T-helper 17 cell (primary cell): ENCODE measurements at places on chromosomes 2 and 18.

DNA sequence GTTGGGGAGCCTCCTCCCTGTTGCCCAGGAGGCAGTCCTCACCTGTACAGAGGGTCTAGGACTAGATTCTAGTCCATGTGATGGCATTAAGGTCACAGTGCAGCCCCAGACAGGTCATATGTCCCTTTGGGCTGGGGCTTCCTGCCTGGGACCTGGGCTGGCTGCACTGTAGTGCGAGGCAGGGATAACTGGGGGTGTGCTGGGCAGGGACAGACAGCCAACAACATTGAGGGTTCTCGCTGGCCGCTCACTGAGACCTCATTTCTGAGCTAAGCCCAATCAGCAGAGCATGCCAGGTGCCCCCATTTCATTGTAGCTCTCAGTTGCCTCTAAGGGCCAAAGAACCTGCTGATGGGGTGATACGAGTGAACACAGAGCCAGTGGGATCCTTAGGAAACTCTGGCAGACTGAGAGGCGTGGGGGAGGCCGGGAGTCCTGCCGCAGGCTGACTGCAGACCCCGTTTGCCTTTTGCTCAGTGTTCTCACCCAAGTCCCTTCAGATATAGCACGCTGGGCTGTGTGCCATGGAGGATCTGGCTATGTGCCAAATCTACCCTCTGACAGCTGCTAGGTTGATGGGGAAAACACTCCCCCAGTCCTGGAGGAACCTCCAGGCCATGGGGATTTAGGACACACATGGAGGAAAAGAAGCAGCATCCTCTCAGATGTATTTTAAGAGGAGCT lies 51.9 kb downstream of the DYSF start:
- DNase-seq: no peak

DNA sequence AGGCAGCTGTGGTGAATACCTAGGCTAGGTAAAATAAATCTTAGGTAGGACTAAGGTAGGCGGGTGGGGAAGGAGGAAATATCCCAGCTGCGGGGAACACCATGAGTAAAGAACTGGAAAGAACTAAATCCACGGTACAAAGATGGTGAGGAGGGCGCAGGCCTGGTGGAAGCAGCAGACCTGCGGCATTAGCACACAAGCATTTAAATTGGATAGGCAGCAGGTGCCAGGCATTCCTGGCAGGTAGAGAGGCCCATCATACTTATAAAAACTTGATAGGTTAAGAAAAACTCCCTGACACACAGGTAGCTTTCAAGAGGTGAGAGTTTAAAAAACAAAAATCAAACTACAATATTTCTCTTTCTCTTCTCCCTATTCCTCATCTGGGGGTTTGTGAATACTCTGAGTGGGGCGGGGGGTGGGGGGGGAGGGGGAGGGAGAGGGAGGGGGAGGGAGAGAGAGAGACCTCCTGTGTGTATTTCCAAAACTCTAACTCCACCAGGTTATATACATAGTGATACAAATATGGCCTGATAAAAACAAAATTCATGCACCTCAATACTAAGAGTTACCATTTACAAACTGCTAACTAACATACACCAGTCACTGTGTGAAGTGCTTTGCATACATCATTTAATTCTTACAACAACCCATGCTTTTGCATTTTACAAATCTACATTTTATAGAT lies 13.5 kb downstream of the AAK1 start:
- DNase-seq: no peak

- DNase-seq: no peak
Observed at GRCh38 chr18:2510416-2510815, 60.9 kb downstream of the METTL4 start.

DNA sequence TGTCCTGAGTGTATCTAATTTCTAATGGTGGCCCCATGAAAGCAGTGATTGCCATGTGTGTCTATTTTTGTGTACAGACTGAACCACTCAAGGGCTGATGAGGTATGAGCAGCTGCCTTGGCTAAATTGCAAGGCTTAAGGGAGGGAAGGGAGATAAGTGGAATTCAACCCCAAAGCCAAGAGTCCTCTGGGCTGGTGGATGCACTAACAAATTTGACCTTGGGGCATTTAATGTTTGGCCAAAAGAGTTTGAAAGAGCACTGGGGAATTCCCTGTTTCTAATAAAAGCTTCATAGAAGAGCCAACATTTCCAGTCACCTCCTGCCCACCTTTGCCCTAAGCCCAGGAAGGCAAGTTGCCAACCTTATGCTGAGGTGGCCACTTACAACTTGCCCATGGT lies 172.1 kb downstream of the SETBP1 start:
- no peak for DNase-seq

DNA sequence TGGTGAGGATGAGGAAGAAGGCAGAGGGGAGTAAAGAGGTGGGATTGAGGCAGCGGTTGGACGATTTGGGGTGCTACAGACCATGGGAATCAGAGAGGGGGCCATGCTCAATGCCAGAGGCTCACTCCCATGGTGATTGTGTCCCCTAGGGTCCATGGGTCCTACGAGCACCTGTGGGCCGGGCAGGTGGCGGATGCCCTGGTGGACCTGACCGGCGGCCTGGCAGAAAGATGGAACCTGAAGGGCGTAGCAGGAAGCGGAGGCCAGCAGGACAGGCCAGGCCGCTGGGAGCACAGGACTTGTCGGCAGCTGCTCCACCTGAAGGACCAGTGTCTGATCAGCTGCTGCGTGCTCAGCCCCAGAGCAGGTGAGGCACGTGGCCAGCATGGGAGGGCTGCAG lies 5.2 kb downstream of the CAPN10 start:
- DNase-seq: no peak

- no peak for DNase-seq
Observed at GRCh38 chr2:200540793-200541192, 14.8 kb downstream of the SGO2 start.

DNA sequence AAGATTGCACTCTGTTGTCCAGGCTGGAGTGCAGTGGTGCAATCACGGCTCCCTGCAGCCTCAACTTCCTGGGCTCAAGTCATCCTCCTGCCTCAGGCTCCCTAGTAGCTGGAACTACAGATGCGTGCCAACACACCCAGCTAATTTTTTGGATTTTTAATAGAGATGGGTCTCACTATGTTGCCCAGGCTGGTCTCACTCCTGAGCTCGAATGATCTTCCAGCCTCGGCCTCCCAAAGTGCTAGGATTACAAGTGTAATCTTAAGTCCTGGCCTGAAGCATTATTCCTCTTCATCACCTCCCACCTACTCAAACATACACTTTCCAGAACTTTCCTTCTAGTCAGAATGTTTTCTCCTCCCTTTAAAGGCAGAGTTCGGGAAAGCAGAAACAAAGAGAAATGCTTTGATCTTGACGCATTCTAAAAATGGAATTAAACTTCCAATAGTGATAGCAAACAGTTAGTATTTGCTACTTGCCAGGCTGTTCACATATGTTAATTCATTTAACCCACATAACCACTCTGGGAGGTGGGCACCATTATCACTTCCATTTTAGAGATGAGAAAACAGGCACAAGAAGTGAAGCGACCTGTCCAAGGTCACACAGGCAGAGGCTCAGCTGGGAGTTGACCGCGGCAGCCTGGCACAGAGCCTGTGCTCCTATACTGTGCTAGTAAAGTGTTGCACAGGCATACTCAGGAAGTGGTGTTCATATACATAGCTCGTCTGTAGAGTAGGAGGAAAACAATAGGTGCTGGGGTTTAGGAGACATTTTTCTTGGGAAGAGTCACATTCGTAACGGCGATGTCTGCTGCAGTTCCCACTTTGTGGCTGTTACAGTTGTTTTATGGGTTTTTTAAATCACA lies 24.6 kb downstream of the TEX44 start:
- no peak for DNase-seq
